ENCODE measurements at places on chromosomes 13 and 19.

GRCh38 chr19:6753178-6754031, 13.8 kb downstream of the SH2D3A start:
- H3K27me3 ChIP-seq: no peaks in the 10 kb centered on the region
- no peaks in the 10 kb centered on the region for H3K4me1 ChIP-seq
- H3K36me3 ChIP-seq: peaks cover 11% of the 10 kb centered on the region
- DNase-seq: peak; percentile 67

GRCh38 chr13:111512707-111513106, 192.3 kb downstream of the TEX29 start:
- H3K27ac ChIP-seq: no peak overlapping the region
- DNase-seq: no peak
- H3K4me1 ChIP-seq: no peaks in the 10 kb centered on the region

DNA sequence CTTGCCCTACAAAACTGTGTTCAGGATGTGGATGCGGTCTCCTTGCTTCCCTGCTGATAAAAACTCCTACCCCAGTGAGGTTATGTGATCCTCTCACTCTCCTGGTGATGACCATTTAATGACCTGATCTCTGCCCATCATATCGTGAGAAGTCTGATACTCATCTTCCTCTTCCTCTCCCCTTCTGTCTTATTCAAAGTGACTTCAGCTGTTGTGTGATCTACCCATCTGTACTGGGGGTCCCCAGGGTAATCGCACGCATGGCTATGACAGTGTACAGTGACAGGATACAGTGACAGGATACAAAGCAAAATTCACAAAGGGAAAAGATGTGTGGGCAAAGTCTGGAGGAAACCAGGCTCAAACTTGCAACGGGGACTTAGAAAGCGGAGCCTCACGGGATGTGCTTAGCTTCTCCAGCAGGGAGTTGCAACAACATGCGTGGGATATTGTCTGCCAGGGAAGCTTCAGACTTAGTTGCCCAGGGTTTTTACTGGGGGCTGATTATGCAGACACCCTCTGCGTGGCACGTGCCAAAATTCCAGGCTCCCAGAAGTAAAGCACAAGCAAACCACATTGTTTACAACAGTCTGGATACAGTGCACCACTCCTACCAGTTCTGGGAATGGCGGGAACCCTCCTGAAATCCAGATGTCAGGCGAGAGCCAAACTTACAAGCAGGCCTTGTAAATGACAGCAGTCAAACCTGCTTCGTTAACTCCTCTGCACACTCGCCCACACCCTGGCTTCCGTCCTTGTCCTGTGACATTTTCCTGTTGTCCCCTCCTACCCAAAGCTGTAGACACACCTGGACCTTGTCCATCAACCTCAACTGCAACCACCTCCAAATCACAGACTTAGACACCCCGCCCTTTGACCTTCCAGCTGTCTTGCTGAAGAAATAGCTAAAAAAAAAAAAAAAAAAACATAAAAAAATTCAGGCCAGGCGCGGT, 18.0 kb upstream of the GARRE1 start:
- no peak for DNase-seq
- no peaks in the 10 kb centered on the region for H3K36me3 ChIP-seq
- peaks cover 7% of the 10 kb centered on the region for H3K4me1 ChIP-seq
- no peaks in the 10 kb centered on the region for H3K27me3 ChIP-seq
- H3K4me3 ChIP-seq: no peak overlapping the region

GRCh38 chr19:20039203-20039723, at the start of gene ZNF682:
Gene ZNF682, minus strand, starts transcription at chr19:20039505. Its CDS starts 160 bp downstream, at chr19:20039345.
- peaks cover 9% of the 10 kb centered on the region for H3K4me1 ChIP-seq
- no peaks in the 10 kb centered on the region for H3K27me3 ChIP-seq
- H3K4me3 ChIP-seq: peak within 1 kb of the TSS; percentile 75
- peak within 1 kb of the TSS; percentile 49 for H3K27ac ChIP-seq
- no peaks in the 10 kb centered on the region for H3K36me3 ChIP-seq

DNA sequence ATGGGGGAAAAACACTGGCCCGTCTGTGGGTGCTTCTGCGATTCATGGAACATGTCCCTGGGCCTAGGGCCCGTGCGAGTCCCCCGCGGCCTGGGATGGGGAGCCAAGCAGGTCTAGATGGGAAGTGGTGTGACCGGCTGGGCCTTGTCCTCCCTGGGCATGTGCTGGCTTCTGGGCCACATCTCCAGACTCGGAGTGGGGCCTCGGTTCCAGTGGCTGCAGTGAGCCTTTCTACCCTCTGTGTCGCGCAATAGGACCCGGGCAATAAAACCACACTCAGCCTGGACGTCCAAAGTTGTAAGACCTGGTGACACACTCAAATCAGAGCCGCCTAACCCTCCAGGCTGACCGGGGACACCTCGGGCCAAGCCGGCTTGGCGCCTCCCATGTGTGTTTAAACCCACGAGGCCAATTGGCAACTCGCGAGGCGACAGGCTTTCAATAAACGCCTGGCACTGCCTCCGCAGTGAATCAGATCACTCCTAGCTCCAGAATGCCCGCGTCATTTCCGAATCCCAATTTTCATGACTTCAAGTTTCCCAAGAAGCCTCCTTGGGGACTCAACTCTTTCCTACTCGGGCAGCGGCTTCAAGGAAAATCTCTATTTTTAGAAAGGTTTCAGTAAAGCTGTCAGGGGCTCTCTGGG, 57.3 kb downstream of the KLF2 start:
- H3K27ac ChIP-seq: peak overlapping the region; percentile 62
- no peaks in the 10 kb centered on the region for H3K27me3 ChIP-seq
- DNase-seq: peak; percentile 49
- peaks cover 7% of the 10 kb centered on the region for H3K36me3 ChIP-seq
- no peaks in the 10 kb centered on the region for H3K4me1 ChIP-seq
- H3K4me3 ChIP-seq: no peak overlapping the region

Measured in body of pancreas (tissue), 4 donors.